ENCODE measurements at places on chromosomes 4 and X.
A peak's percentile ranks its signal among the peaks of the same experiment; 100 is the strongest.

DNA sequence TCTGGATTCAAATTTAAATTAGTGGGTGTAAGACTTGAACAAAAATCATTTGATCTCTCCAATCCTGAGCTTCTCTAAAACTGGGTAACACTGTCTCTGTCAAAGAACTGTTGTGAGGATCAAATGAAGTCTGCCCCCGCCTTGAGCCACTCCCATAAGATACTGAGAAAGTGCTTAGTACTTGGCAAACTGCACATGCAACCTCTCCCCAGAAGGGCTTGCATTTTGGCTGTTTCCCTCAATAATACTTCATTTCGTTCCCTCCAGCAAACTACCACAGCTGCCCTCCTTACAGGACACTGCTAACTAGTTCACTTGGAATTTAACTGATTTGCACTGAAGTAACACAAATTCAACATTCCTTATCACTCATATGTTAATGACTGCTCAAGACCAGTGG, 79.8 kb downstream of the APBB2 start:
- no peak for DNase-seq

GRCh38 chr4:82076359-82076758, 297.4 kb downstream of the HNRNPD start:
- no peak for DNase-seq

GRCh38 chrX:140501940-140502468, 2.9 kb downstream of the SOX3 start:
- DNase-seq: no peak

DNA sequence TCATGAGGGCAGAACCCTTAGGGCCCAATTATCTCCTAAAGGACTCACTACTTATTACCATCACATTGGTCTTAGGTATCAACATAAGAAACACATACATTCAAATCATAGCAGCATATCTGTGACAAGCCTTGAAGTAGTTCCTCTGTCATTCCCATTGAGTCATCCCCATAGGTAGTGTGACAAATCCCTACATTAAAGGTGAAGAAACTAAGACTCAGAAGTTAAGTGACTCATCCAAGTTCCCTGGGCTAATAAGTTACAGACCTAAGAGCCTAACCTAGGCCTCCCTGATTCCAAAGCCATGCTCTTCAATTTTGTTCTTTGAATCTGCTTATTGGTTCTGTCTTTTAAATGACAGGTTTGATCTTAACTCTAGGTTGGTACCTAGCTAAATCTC, 58.2 kb downstream of the CD38 start:
- DNase-seq: no peak

DNA sequence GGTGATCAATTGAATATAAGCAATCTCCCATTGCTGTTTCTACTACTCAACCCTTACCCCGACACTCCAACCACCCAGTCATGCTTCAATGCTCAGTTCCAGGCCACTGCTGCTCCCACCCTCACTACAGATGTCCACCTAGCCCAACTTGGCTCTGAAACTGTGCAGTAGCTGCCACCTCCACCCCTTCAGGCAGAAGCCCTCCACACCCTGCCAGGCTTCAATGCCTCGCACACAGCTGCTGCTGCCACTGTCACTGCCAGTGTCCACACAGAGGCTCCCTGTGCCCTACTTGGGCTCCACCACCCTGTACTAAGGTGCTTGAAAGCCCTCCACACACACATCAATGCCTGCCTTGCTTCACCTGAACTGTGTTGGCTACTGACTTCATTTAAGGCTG, 34.6 kb downstream of the LAMTOR3 start:
- DNase-seq: no peak

GRCh38 chr4:134313591-134313990, 112.0 kb upstream of the PABPC4L start:
- DNase-seq: no peak

DNA sequence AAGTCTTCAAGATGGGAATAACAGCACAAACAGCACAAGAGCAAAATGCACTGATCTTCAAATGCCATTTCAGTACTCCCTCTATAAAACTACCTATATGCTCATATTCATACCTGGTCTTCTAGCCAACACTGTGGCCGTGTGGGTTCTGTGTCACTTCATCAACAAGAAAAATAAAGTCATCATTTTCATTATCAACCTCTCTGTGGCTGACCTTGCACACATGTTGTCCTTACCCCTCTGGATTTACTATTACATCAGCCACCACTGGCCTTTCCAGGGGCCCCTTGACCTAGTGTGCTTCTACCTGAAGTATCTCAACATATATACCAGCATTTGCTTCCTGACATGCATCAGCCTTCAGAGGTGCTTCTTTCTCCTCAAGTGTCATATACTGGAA, 59.6 kb upstream of the GPR174 start:
- DNase-seq: no peak

DNA sequence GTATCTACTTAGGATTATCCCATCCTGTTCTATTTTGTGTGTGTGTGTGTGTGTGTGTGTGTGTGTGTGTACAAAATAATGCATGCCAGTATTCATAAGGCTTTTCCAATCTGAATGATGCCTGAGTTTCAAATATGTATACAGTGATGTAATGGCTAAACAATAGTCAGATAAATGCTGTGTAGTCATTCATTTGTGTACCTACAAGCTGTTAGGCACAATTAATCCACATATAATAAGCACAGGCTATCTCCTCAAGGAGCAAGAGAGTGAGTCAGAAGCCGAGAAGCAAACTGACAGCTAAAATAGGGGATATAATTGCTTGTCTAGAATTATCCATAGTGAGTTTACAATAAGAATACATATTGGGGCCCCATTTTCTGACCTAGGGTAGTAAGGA, 15.7 kb downstream of the DMD start:
- no peak for DNase-seq

DNA sequence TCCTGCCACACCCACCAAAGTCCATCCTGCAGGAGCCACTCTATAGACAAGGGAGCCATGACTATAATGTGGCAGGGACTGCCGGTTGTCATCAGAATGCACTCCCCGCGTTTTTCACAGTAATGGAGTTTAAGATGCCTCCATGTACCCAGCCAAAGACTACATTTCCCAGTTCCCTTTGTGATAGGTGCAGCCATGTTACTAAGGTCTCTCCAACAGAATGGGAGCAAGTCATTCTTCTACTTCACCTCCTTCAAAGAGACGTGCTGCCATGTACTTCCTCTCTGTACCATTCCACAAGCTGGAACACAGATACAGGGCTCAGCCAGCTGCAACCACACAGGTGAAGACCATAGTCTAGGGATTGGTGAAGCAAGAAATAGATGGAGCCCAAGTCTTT, 126.7 kb downstream of the CORIN start:
- no peak for DNase-seq

DNA sequence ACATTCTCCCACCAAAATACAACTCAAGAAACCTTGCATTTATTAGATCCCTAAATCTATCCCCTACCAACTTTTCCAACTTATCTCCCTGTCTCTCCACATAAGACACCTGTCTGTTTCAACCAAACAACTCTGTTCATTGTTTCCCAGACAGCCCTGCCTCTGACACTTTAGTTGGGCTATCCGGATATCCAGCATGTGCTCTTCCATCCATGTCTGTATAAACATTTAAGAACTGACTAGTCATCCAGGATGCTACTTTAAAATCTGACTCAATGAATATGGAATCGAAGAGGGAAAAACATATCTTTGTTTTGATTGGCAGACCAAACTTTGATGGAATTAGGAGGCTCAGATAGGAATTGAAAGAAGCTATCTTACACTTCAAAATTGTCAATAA, 143.2 kb upstream of the DCAF8L1 start:
- DNase-seq: no peak

DNA sequence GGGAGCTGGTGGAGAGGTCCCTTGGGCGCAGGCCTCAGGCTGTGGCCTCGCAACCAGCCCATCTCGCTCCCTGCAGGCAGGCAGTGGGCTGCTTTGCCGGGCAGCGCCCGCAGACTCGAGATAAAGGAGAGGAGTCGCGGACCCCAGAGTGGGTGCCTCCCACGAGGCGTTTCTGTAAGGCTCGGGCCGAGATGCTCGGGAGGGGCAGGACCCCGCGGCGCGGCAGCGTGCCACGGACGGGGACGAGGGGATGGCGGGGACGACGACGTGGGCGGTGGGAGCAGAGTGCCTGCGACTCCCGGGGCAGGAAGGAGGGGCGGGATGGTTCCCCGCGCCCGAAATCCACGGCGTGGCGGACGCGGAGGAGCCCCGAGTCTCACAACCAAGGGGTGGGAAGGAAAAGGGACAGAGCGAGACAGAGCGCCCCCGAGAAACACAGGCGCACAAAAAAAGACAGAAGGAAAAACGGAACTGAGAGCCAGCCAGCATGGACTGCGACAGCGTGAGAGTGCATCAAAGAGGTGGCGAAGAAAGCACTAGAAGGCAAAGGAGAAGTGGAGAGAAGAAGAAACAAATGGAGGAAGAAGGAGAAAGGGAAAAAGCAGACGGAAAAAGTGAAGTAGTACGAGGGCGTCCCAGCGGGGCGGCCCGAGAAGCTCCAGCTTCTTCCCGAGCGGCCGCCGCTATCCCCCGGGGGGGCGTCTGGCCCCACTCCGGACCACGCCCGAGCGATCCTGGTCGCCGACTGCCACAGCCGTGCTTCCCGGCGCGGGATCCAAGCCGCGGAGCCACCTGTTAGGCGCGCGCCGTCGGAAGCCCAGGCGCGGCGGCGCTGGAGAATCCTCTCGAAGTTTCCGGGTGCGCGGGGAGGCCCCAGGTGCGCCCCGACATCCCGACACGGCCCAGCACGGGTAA, 1.5 kb downstream of the BEND4 start:
- DNase-seq: peak; percentile 25

- no peak for DNase-seq
Observed at GRCh38 chr4:96675416-96675815, 835.5 kb downstream of the PDHA2 start.
